ENCODE measurements at places on chromosomes 5 and 9.

GRCh38 chr5:159333545-159333925 is 3.2 kb upstream of the IL12B start:
- DNase-seq, result no peak

DNA sequence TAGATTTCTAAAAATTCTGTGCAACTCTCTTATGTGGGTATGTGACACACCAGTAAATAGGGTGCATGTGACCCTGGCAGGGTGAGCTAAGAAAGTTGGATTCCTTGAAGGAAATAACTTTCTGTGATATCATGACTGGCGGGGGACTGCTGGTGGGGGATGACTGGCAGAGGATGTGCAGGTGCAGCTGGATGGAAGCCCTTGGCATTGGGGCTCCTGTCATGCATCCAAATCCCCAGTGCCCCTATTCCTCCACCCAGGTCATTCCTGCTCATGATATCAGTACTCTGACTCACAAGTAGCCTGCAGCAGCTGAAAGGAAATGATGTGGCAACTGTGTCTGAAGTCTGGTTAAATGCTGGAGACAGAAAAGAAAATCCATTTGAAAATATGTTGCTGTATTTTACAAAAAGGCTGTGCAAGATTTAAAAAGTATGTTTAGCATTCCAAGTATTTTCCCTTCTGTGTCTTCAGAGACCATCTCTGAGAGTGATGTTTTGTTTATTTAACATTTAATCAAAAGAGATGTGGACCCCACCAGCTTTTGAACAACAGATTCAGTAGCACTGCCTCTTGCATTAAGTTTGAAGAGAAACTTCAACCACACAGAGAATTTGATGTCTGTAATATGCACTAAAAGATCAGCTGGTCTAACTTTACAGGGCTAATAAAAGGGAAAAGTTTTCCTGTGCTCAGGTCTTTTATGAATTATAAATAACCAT is 17.9 kb upstream of the ZSWIM6 start:
- DNase-seq, result peak; percentile 77

DNA sequence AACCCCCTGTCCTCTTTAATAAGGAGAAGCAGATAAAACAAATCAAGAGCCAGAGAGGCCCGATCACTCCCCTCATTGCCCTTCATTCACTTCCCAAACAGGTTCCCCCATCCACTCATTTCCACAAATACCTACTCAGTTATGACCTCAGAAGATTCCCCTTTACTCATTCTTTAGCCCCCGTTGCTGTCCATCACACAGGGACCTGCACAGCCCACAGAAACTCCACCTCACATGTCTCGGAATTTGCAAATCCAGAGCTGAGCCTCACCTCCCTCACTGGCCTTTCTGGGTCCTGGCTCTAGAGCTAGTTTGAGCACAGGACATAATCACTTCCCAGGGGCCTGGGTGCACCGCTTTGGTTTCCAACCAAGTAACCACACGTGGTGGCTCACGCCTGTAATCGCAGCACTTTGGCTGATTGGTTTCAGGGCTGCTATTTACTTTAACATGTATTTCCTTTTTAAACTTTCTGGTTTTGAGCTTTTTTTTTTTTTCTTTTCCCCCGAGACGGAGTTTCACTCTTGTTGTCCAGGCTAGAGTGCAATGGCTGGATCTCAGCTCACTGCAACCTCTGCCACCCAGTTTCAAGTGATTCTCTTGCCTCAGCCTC is 17.8 kb downstream of the ATP6V0E1 start:
- DNase-seq, result no peak

- no peak for DNase-seq
These were observed 134.6 kb downstream of the DNAH5 start for GRCh38 chr5:13809921-13810320.

DNA sequence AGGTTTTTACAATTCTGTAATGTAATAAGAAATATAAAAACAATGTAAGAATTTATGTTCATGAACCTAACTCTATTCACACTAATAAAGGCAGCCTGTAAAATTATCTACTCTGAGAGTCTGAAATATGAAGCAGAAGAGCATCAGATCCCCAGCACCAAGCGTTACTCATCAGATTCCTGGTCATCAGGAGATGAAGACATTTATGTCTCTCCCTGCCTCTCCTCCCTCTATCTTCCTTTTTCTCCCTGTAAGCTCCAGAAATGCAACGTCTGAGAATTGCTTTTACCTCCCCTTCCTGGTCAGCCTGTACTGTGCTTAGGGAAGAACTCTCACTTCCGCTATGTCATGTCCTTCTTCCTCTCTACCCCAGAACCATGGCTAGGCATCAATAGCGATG is 114.4 kb upstream of the SLIT3 start:
- DNase-seq, result no peak

GRCh38 chr5:36066540-36067210 is at the start of gene UGT3A2:
UGT3A2 (minus strand) TSS chr5:36066882; CDS start chr5:36066789, 93 bp downstream.
- DNase-seq, result no peak

DNA sequence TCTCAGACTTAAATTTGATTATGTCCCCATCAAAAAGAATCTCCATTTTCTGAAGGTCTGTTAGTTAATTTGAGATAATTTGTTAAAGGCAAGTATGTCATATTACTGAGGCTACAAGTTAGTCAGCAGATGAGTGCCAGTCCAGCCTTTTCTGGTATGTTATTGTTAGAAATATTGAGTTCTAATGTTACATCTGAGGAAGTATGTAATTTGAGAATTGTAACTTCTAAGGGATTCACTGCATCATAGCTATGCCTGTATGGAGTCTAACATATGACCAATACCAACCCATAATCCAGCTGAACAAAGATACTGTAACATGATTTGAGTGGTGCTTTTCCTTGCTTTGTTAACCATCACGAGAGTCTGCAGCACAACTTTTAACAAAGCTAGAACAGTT is 13.9 kb downstream of the SLC23A1 start:
- no peak for DNase-seq

GRCh38 chr5:151295791-151296477 is 7.6 kb downstream of the SLC36A3 start:
- DNase-seq, result no peak

DNA sequence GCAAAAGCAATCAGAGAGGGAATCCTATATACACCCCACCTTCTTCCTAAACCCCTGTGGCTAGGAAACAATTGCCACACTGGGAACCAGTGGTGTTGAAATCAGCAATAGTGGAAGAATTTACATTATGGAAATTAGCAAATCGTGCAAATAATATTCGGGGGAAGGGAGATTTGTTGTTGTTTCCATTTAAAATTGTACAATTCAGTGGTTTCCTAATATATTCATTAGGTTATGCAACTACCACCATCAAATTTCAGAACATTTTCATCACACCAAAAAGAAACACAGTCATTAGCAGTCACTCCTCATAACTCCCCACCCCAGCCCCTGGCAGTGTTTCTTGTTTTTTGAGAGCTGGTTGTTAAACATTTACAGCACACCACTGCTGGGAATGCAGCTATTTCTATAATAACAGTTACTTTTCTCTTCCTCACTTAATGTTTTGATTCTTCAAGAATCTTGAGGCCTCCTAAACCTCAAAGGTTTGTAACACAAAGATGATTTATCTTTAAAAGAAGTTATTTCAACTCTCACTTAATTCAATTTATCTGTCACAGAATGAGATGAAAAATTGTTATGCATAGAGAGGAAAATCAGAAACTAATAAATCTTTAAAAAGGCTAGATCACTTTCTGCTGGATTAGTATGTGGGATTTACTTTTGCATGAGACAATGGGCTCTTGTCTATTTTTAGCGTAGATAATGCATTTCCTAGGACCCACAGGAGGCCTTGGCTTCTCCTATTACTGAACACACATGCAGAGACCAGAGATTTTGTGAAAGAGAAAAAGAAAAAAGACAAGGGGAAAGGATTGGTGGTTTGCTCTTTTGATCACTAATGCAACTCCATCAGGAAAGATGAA is 91.8 kb upstream of the DAPK1 start:
- DNase-seq, result no peak

GRCh38 chr9:78280982-78281668 is 15.8 kb upstream of the PSAT1 start:
- DNase-seq, result no peak

DNA sequence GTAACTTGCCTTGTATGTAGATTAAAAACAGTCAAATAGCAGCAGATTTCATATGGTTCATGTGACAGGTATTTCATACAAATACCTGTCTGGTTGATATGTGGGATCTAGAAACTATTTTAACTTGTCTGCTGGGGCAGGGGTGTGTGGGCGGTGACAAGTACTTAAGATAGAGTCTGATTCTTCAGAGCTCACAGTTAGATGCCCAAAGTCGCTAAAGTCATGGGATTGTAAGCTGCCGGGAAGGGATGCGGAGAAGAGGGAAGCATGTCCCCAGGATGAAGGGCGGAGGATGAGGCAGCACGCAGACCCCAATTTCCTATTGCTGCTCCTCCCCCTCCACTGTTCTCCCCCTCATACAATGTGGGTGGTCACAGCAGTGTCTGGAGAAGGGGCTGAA is 13.3 kb downstream of the ANXA6 start:
- no peak for DNase-seq

DNA sequence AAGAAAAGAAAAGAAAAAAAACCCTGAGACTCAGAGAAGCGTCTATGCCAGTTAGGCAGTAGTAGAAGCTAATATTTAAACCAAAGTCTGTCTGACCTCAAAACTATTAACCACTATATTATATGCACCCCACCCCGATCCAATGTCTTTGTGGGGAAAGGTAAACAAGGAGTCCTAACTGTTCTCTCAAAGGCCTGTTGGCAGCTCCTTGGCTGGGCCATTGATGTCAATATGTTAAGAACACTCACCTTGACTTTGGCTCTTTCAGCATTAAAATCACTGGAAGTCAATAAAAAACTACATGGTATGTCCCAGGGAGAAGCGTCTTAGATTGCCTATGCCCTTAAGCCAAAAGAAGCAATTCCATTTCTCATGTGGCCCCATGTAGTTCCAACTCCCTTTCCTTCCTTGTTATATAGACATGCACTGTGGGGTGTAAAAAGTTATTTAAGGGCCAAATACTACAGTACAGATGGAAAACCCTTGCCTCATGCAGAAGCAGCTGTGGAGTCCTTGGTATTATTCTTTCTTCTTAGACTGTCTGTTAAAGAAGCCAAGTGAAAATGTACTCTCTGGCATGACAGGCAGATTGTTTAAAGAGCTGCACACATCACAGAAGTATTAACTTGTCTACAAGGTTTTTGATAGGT is 308.6 kb upstream of the RPS23 start:
- DNase-seq, result no peak

GRCh38 chr5:59711310-59711709 is 182.2 kb downstream of the PDE4D start:
- DNase-seq, result no peak

GRCh38 chr9:132474253-132474652 is 64.2 kb downstream of the CFAP77 start:
- no peak for DNase-seq

- DNase-seq, result peak; percentile 27
These were observed 209.9 kb upstream of the VLDLR start for GRCh38 chr9:2411459-2412215.

- DNase-seq, result no peak
These were observed 419.4 kb downstream of the RAB3C start for GRCh38 chr5:59002162-59002825.
